ENCODE measurements at places on chromosomes 3 and 15.

- no peak for DNase-seq
Observed at GRCh38 chr3:151174351-151174750, 28.7 kb downstream of the GPR171 start.

DNA sequence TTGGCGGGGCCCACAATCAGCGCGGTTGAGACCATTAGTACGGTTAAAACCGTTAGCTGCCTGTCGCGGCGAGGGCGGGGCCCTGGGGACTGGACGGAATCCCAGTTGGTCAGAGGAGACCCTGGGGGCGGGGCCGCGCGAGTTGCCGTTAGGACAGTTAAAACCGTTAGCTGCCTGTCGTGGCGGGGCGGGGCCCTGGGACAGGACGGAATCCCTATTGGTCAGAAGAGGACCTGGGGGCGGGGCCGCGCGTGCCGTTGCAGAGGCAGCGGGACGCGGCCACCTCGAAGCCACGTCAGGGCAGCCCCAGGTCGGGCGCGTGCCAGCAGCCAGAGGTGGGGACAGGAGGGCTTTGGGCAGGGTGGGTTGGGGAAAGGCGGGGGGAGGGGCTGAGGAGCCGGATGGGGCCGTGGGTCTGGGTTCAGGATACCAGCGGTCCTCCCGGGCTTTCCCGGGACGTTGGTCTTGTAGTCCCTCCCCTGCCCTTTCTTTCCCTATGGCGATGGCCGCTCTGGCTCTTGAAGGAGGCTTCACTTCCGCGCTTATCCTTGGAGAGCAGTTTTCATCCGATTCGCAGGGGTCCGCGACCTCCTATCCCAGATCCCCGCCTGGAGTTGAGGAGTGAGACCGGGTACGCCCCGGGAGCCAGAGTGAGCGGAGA, 28.0 kb downstream of the KLHDC8B start:
- no peak for DNase-seq

DNA sequence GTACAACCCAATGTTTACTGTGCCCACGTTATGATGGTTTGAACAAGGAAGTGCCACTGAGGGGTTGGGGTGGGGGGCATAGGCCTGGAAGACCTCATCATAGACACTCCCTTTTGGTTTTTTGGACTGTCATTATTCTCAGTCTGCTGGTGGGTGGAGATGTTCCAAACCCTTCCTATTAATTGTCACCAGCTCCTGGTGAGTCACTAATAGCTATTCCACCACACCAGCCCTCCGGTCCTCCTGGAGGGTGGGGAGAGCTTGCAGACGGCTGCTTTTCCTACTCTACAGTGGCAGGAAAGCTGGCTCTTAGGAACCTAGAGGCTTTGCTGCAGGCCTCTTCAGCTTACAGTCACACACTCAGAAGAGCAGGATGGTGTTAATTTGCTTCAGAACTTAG, 9.0 kb upstream of the COPG1 start:
- no peak for DNase-seq

GRCh38 chr3:171284308-171285075, 175.7 kb downstream of the TNIK start:
- DNase-seq: no peak

DNA sequence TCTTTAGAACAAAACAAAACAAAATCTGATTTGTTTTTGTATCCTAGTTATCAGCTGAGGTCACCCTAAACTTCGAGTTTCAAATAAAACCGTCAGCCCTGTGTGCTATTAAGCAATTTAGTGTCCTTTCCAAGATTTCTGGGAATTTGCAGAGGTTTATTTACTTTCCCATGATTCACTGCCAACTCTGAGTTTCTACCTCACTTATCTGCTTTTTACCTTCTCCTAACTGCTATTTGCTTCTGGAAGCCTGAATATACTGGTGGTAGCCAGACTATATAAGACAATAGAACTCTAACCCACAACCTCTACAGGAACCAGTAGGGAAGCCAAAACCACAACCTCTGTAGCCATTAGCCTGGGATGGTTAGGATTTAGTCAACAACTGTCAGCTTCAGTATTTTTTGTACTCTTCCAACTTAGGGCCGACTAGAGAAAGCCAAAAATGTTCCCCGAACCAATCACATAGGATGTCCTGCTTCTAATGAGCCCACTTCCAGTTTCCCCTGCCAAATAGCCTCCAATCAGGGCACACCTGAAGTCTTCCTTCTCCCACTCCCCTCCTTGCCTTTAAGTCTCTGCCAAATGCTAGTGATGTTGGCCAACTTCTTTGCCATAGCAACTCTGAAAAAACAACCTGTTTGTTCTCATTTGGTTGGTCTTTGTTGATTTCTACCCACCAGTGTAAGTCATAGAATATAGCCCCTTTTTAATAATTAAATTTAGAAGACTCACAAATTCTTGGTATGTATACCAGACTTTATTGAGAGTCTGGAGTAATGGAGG, 273.1 kb downstream of the ULK4 start:
- DNase-seq: no peak

- DNase-seq: no peak
Observed at GRCh38 chr3:126956866-126957650, 25.9 kb upstream of the PLXNA1 start.

DNA sequence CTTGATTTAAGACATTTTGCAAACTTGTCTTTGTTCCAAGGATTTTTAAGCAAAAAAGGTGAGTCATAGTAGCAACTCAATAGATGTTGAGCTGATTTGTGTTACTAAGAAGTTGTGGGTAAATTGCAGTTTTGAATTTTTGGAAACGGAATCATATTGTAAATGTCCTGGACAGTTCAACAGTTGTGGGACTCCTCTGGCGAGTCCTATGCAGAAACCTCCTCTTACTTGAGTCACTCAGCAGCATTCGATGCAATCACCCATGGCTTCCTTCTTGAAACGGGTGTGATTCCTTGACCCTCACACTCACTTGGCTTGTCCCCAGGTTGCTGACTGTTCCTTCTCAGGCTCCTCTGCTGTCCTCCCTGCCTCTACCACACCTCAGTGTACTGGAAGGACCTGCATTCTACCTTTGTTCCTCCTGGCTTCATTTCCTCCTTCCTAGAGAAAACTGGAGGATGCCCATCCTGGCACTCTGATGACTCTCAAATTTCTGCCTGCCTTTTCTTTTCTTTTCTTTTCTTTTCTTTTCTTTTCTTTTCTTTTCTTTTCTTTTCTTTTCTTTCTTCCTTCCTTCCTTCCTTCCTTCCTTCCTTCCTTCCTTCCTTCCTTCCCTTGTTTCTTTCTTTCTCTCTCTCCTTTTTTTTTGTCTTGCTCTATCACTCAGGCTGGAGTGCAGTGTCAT, 52.8 kb upstream of the DGKG start:
- no peak for DNase-seq

DNA sequence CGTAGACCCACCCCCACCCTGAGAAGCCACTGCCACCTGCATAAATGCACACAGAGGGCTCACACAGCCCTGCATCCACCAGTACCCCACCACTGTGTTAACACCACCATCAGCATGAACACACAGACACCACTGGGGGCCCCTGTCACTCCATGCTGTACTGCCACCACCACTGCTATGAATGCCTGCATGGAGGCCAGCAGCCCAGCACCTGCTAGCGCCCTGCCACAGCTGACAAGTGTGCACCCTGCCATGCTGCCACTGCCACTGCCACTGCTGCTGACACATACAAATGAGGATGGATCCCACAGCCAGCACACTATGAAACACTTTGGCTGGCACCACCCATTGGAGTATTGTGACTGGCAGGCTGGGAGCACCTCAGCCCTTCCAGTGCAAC, 361.0 kb downstream of the TAFA4 start:
- DNase-seq: no peak

GRCh38 chr3:79326642-79327041, 441.2 kb downstream of the ROBO1 start:
- DNase-seq: no peak

GRCh38 chr3:127121885-127122284, 71.0 kb upstream of the PRR23E start:
- DNase-seq: no peak

GRCh38 chr3:19202303-19202702, 54.0 kb downstream of the KCNH8 start:
- DNase-seq: no peak

DNA sequence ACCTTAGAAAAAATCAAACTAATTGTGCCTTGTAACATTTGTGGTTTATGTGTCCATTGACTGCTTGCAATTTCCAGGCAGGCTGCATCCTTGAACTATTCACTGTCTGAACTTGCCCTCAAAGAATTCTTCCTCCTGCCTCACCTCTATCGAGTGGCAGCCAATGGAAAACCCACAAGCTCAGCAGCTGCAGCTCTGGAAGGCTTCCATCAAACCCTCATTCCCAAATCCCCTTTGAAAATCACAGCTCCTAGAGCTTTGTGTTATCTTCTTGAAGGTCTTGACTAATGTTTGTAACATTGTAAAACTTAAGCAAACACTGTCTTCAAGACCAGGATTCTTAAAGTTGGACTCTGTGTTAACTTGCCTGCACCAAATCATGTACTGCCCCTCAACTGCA, 81.1 kb downstream of the FILIP1L start:
- no peak for DNase-seq

DNA sequence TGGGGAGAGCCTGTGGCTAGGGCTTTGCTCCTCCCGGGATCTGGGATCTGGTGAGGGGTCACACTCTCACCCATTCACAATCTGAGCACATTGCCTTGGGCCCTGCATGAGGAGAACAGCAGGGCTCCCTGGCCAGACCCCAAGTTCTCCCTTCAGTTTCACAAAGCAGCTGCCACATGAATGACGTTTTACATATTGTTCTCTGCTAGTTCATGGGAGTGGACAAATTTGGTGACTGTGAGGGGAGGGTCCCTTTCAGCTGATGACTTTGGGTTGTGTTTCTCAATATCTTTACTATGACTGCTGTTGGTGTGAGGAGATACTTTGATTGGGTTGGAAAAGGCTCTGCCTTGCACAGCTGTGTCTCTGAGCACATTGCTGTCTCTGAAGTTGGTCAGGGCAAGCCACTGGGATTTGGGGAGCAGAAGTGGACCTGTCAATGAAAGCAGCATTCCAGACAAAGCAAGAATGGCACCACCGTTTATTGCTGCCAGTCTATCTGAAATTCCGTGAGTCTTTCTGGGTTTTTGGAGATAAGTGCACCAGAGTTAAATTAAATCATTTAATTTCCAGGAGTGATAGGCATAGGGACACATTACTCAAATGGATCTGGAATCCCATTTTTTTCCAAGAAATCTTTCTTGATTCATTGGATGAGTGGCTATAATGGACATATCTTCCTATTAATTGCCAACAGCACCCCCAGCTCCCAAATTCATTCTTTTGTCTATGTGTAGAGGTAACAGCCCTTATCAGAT, 10.3 kb downstream of the TIMP4 start:
- no peak for DNase-seq

DNA sequence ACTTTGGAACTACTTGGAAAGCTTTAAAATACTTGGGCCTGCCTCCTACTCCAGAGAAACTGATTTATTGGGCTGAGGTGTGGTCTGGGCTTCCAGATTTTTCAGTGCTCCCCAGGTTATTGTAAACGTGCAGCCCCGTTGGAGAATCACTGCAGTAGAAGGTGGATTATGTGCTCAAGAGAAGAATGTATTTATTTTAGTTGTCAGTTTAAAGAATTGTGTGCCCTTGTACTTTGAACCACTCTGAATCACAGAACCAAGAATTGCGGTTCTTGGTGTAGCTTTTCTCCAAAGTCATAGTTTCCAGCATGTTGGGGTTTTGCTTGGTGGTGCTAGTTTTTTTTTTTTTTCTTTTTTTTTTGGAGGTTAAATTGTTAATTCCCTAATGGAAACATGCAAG, 1.6 kb downstream of the TATDN2 start:
- no peak for DNase-seq

DNA sequence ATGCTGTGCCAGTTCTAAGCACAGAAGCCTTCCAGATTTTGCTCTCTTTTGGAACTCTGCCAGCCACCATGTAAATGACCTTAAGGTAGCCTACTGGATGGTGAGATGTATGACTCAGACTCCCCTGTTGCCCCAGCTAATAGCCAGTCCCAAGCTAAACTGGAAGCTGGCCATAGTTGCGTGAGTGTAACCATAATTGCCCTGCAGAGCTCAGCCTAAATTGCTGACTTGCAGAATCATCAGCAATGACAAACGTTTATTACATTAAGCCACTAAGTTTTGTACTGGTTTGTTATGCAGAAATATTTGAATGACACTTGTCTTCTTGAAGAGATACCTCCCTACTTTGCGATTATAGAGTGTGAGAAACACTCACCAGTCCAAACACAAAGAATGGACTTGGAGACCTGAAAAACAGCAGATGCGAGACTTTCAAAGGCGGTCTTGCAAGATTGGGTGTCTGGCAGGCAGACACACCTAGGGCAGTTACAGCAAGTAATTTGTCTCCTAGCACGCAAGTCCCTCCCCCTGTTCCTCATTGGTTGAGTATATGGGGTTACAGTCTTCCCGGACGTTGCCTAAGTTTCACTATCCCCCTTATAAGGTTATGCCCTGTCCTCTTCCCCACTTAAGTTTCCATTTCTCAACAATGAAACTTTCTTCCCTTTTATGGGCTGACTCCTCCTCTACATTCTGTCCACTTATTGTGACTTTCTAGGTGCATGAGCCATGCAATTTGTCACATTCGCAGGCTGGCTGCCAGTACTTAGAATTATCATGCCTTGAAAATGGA, 83.6 kb upstream of the XCR1 start:
- no peak for DNase-seq

DNA sequence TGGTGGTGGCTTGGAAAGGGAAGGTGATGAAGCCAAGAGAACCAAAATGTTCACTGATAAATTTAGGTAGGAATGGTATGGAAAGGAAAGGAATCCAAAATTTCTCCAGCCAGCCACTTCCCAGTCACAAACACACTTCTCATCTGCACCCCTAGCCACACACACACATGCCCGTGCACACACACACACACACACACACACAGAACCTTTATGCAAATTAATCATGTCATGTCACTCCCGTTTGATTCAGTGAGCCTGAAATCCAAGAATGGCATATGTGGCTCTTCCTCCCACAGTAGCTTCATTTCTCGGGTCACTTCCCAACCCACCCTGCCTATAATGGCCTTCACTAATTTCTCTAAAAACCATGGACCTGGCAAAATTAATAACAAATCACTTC, 3.1 kb upstream of the HLTF start:
- DNase-seq: no peak

DNA sequence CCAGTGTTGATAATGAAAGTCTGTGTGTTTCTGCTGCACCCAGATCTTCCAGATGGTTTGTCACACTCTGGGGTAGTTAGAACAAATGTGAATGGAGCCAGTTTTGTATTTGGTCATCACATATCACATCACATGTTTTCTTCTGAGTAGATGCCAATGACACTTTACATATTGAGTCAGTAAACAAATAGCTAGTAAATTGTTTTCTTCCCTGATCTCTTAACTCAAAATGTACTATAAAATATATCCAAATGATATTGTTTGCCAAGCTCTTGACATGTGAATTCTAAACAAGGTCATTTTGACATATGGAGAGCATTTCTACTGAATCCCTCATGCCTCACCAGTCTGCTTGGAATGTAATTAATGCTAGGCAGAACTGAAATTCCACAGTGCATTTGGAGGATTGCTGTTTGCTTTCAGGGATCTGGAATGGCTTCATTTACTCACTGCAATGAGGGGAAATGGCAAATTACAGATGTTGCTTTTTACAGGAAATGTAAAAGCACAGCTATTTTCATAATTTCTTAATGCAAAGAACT, 45.0 kb downstream of the PDHB start:
- no peak for DNase-seq

- no peak for DNase-seq
Observed at GRCh38 chr3:111072031-111072921, 660 bp downstream of the NECTIN3 start.

Data from stimulated activated CD4-positive, alpha-beta T cell treated with anti-CD3 and anti-CD28 coated beads, TNF-alpha, amount 100 ng/mL, for 1 hour (primary cell).